ENCODE measurements at places on chromosomes 1 and 21.

DNA sequence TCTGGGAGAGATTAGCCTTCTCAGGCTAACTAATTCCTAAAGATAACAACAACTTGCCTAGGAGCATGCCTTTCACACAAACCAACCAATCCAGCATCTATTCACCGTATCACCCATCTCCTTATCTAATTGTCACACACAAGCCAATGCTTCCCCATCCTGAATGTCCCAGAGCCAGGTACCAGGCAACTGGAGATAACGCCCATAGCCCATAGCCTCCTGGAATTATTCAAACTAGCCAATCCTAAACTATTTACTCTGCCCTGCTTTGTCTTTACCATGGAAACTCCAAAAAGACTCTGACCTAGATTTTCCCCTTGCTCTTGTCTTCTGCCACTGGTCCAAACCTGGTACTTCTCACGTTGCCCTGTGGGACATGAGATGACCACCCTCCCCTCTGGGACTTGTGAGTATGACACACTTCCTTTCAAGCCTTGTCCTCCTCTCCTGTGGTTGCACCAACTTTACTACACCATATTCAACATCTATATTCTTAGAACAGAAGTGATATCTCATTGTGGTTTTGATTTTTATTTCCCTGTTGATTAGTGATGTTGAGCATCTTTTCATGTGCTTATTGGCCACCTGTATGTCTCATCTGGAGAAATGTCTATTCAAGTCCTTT, 8.8 kb upstream of the ATG4C start:
- no peak for DNase-seq

DNA sequence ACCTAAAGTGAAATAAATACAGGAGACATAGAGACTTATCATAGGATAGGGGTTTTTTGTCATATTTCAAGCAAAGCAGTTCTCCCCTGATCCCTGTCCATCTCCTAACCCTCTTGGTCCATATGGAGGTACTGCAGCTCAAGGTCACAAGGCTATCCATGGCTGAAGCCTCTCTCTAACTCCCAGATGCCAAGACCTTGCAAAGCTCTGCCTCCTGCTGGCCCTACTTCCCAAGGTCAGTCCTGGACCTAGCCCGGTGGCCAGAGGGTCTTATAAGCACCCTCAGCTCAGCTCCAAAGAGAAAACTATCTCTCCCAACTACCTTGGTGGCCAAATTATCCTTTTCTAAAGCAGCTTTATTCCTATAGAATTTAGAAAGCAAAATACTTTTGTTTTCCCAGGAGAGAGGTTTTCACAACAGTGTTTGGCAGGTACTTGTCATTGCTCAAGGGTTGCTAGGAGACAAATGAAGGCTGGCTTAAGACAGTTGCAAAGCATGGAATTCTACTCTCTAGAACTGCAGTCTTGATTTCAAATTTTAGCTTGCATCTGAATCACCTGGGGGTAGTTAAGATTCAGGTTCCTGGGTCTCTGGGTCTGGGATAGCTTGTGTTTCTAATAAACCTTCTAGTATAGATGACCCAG, 121.5 kb downstream of the XCL2 start:
- no peak for DNase-seq

- DNase-seq = peak; percentile 89
Observed at GRCh38 chr1:2546515-2547209, 9.5 kb upstream of the TNFRSF14 start.

DNA sequence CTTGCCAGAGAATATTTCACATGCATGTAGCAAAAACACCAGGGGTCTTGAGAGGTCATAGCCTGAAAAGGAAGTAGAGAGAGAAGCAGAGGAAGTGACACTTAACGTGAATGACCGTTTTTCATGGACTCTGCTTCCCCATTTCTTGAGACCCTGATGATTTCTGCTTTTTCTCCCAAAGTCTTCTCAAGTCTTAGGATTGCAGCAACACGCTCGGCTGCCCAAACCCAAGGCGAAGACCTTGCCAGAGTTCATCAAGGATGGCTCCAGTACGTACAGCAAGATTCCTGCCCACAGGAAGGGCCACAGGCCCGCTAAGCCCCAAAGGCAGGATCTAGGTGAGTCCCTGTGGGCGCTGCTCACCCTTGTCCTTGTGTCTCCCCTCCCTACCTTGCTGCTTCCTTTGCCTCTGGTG, 12.8 kb downstream of the THEMIS2 start:
- peak; percentile 34 for DNase-seq

GRCh38 chr1:3892748-3893147, 7.3 kb downstream of the C1orf174 start:
- no peak for DNase-seq

DNA sequence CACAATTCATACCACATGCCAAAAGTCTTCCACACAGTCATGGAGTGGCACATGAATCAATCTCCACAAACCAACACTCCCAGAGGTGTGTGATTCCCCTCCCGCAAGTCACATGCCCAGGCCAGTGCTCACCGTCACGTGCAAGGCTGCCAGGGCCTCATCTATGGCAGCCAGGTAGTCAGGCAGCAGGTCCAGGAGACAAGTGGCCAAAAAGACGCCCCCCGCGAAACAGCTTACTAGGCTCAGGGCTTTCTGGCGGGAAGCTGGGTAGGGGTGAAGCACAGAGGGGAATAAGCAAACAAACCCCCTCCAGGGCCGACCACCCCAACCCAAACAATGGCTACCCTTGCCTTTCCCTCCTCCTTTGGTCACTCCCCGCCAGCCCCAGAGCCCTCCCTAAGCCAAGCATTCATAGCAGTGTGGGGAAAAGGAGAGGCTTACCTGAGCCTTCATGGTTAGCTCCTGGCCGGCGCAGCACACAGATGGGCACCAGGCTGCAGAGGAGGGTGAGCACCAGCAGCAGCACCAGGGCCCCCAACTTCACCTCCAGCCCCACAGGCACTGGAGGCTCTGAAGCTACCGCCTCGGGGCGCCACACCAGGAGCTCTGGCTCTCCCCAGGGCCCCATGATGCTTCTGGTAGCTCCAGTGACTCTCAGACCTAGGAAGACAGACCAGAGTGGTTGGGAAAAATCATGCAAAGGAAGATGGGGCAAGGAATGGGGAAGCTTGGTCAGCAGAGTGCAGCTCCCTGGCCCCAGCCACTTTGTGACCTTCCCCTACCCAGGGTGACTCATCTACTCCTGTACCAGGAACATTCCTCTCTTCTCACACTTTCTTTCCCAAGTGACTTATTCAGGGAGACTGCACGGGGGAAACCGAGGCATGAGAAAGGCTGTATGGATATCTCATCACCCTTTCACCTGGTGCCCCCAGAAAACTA, 978 bp downstream of the SLC39A1 start:
- no peak for DNase-seq

DNA sequence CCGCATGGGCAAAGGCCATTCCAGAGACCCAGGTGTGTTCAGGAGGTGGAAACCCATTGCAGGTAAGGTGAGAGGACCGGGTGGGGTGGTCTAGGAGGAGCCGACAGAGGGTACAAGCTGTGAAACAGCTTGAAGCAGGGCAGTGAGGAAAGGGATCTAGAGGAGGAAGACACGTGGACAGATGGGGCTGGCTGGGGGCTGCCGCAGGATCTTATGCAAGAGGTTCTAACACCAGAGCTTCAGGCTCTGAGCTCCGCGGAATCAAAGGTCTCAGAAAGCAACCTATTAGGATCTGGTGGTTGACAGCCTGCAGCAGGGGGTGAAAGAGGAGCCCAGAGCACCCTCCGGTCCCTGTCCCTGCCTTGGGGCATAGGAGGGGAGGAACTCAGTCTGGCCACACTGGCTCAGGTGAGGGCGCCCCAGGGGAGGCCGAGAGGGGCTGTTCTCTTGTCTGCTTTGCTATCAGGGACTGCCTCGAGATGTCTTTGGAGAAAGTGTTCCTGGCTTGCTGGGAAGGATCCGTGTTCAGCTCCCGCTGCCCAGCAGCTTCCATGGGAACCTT, 1.9 kb downstream of the TFF1 start:
- DNase-seq = no peak

DNA sequence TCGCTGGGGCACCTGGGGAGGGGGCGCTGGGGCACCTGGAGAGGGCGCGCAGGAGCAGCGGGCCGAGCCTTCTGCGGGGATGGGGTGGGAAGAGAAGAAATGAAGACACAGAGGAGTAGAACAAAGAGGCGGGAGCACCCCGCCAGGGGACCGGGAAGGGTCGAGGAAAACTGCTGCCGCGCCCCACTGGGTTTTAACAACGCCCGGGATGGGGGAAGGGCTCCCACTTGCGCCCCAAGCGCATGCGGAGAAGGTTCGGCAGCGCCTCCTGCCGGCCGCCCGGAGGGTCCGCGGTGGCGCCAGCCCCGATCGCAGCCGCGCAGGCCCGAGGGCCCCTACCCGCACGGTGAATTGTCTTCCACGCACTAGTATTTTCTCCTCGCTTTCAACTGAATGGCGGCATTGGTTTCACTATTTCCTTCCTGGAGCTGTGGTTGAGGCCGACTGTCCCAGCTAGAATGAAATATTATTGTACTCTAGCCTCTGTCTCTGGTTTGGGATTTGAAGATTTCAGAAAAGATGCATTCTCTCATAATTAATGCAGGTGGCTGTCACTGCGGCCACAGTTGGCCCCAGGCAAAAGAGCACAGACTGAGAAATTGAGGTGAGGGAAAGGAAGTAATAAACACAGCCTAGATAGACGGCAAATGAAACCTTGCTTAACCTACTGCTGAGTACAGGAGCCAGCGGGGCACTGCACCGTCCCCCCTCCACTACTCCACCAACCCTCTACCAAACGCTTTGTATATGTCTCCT, 57.3 kb downstream of the MAB21L3 start:
- DNase-seq = peak; percentile 78

DNA sequence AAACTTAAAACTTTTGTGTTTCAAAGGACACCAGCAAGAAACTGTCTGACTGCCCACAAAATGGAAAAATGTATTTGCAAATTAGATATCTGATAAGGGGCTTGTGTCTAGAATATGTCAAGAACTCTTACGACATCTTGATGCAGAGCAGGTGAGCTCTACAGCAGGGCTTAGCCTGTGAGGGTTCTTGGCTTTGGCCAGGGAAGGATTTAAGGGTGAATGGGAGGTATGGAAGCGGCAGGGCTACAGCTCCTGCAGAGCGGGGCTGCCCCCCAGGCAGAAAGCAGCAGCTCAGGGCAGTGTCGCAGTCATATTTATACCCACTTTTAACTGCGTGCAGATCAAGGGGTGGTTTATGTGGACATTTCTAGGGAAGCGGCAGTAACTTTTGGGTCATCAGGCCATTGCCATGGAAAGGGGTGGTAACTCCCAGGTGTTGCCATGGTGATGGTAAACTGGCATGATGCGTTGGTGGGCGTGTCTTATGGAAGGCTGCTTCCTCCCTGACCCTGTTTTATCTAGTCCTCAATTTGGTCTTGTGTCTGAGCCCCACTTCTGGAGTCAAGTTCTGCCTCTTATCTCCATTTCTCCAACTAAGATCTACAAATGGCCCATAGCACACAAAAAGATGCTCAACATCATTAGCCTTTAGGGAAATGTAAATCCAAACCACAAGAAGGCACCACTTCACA, 23.2 kb downstream of the MORN1 start:
- DNase-seq = no peak

- DNase-seq = no peak
Observed at GRCh38 chr1:84382127-84382526, 16.2 kb upstream of the DNASE2B start.

DNA sequence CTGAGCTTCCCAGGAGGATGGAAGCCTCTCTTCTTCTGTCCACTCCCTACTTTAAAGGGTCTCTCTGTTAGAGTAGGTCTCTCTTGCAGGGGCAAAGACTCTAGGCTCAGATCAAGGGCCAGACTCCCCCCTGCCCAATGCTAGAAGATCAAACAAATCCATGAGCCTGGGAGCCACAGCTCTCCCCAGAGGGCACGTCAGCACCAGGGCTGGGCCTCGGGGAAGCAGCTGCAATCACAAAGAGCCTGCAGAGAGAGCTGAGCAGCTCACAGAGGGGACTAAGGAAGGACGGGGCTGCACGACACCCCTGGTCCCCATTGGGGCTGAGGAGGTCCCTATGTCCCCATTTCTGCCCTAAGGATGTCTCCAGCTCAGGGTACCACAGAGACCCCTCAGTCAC, 3.9 kb downstream of the CNTN2 start:
- DNase-seq = no peak

- no peak for DNase-seq
Observed at GRCh38 chr1:241442686-241443085, 76.9 kb downstream of the FH start.

- no peak for DNase-seq
Observed at GRCh38 chr1:75785320-75785982, 605 bp upstream of the RABGGTB start.

- DNase-seq = no peak
Observed at GRCh38 chr1:171973421-171973820, 132.1 kb downstream of the DNM3 start.

- DNase-seq = no peak
Observed at GRCh38 chr1:157540160-157540748, 12.1 kb downstream of the FCRL5 start.

- no peak for DNase-seq
Observed at GRCh38 chr1:154212083-154212482, 6.0 kb upstream of the CFAP141 start.

DNA sequence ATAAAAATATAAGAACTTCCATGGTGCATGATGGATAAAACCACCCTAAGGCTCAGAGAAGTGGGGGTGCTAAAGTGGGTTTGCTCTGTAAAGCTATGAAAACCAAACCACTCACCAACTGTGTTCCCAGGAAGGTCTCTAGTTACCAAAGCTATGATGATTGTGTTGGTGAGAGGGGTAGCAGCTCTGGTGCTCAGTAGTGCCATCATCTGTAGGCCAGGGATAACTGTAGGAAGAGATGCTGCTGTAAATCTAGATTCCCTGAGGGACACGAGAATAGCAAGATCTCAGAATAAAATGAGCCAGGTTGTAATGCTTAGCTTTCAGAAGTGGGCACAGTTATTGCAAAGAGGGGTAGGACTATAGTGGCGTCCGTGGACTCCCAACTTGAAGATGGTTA, 124.5 kb downstream of the GREM2 start:
- DNase-seq = no peak

GRCh38 chr1:38623529-38623928, 236.0 kb downstream of the RRAGC start:
- DNase-seq = no peak

DNA sequence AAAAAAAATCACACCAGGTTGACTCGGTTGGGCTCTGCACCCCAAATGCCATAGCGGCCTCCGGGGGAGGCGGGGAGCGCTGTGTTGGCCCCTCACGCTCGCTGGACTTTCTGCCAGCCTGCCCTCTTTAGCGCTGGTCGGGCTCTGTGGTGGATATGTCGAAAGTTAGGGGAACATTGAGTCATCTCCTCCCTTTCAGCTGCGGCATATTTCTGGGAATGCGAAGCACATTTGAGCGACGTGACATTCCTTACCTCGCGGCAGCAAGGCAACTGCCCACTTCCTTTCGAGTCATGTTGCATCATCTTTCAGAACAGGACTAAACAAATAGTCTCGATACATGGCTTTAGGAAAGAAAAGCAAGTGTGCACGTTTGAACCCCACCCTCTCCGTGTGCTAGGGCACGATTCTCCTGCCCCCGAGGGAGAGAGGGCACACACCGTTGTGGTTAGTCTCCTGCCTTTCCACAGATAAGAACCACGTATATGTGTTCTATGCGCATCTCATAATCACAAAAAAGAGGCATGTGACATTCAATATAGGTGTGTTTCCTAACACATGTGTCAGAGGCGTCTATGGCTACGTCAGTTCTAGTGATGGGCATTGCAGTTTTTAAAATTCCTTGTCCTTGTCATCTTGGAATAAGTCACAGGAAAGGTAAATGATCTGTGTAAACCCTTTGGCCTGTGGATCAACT, 105.9 kb upstream of the SLC45A1 start:
- peak; percentile 25 for DNase-seq

GRCh38 chr1:64861611-64862010, 104.7 kb downstream of the JAK1 start:
- peak; percentile 15 for DNase-seq

- no peak for DNase-seq
Observed at GRCh38 chr1:239742416-239743109, 349.1 kb upstream of the FMN2 start.

GRCh38 chr1:22944346-22945055, 28.2 kb downstream of the LACTBL1 start:
- no peak for DNase-seq
